ENCODE measurements at places on chromosomes 6 and 20.
A peak's percentile ranks its signal among the peaks of the same experiment; 100 is the strongest.

- no peaks in the 10 kb centered on the region for H3K27me3 ChIP-seq
- peaks cover 72% of the 10 kb centered on the region for H3K4me1 ChIP-seq
- H3K27ac ChIP-seq: peak overlapping the region; percentile 53
- no peak overlapping the region for H3K4me3 ChIP-seq
These were observed 3.0 kb upstream of the TGM2 start for GRCh38 chr20:38167851-38168760.

GRCh38 chr6:105077596-105078385, 102.0 kb downstream of the POPDC3 start:
- no peaks in the 10 kb centered on the region for H3K27me3 ChIP-seq
- DNase-seq: no peak
- no peaks in the 10 kb centered on the region for H3K4me1 ChIP-seq
- H3K27ac ChIP-seq: no peak overlapping the region

- no peak for DNase-seq
- no peaks in the 10 kb centered on the region for H3K4me1 ChIP-seq
- no peaks in the 10 kb centered on the region for H3K36me3 ChIP-seq
- peak overlapping the region; percentile 21 for H3K27ac ChIP-seq
- no peaks in the 10 kb centered on the region for H3K27me3 ChIP-seq
These were observed 528.9 kb downstream of the EPM2A start for GRCh38 chr6:145206247-145206907.

DNA sequence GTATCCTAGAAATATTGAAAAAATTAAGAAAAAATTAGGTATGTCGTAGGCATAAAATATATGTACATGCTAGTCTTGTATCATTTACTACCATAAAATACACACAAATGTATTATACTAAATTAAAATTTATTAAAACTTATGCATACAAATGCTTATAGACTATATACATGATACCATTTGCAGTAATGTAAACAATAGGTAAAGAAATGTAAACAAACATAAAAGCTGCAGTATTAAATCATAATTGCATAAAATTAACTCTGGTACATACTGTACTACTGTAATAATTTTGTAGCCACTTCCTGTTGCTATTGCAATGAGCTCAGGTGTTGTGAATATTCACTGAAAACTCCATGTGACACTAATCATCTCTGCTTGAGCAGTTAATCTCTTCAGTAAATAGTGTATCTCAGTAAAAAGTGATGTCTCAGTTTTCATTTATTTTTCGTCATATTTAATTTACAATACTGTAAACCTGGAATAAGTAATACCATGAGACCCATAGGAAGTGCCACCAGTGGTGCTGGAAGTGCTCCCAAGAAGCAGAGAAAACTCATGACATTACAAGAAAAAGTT, 29.3 kb downstream of the RALGAPB start:
- H3K4me3 ChIP-seq: no peak overlapping the region
- H3K27ac ChIP-seq: no peak overlapping the region
- peaks cover 46% of the 10 kb centered on the region for H3K36me3 ChIP-seq

DNA sequence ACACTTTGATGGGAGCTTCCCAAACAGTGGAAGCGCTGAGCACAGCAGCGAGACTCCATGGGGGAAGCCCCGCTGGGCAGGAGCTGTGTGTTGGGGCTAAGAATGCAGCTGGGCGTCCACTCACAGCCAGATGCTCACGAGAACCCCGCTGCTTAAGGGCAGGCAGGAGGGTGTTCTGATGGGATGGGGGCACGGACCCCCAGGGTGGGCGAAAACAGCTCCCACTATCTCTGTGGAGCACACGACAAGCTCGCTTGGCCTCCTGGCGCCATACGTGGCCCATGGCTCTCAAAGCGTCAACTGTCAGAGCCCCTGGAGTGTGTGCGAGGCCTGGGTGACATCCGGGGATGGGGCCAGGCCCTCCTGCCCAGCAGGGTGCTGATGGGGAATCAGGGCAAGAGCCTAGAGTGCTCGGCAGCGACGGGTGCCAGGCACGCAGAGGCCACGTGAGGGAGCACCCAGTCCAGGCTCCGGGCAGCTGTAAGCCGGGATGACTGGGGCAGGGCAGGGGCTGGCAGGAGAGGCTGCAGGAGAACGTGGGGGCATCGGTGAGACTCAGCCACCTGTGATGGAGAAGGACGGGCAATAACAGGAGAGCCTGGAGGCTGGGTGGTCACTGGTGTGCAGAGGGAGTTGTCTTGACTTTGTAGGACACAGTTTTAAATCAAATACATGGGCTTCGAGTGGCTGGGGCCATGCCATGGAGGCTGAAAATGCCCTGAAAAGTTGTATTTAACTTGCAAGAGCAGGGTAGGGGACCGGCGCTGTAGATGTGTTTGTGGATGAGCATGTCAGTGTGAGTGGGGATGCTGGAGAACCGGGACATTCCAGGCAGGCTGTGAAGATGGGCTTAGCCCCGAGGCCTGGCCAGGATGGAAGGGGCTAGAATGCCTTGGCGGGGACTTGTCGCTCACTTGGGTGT, 27.3 kb downstream of the PYGB start:
- peaks cover 8% of the 10 kb centered on the region for H3K4me1 ChIP-seq
- no peak for DNase-seq
- H3K27ac ChIP-seq: no peak overlapping the region
- H3K36me3 ChIP-seq: peaks cover 78% of the 10 kb centered on the region

DNA sequence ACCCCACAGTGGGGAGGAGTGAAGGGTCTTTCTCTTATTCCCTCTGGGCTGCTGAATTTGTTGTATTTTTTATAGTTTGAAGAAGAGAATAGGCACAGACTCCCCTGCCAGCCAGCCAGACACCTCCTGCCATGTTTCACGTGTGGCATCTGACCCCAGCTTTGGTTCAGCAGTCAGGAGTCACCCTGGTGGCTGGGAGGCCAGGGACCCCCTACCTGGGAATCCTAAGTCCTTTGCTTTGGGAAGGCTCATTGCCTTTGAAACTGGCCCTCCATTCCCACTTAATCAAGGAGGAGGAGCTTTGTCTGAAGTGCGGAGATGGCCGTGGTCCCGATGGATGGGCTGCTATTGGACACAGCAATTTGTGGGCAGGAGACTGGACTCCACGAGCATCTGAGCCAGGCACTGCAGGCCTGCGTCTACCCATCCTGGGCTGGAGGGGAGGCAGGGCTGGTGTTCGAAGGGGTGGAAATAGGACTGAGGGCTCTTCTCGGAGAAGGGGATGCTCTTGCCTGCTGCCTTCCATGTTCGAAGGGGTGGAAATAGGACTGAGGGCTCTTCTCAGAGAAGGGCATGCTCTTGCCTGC, 196.1 kb downstream of the DLL1 start:
- no peaks in the 10 kb centered on the region for H3K36me3 ChIP-seq
- DNase-seq: no peak
- H3K4me3 ChIP-seq: no peak overlapping the region
- H3K27ac ChIP-seq: no peak overlapping the region
- no peaks in the 10 kb centered on the region for H3K4me1 ChIP-seq

- no peak overlapping the region for H3K27ac ChIP-seq
- H3K4me1 ChIP-seq: no peaks in the 10 kb centered on the region
- DNase-seq: no peak
- H3K27me3 ChIP-seq: no peaks in the 10 kb centered on the region
- H3K36me3 ChIP-seq: no peaks in the 10 kb centered on the region
- H3K4me3 ChIP-seq: no peak overlapping the region
These were observed 30.6 kb upstream of the LMBRD1 start for GRCh38 chr6:69827276-69827893.

- H3K4me3 ChIP-seq: no peak overlapping the region
- no peaks in the 10 kb centered on the region for H3K36me3 ChIP-seq
- no peaks in the 10 kb centered on the region for H3K27me3 ChIP-seq
- H3K27ac ChIP-seq: no peak overlapping the region
- H3K4me1 ChIP-seq: no peaks in the 10 kb centered on the region
- DNase-seq: no peak
These were observed 183.0 kb upstream of the MMS22L start for GRCh38 chr6:97465877-97466561.

GRCh38 chr20:33237989-33238388, 2.2 kb downstream of the BPIFA1 start:
- DNase-seq: no peak
- H3K4me1 ChIP-seq: no peaks in the 10 kb centered on the region
- no peaks in the 10 kb centered on the region for H3K27me3 ChIP-seq
- no peak overlapping the region for H3K4me3 ChIP-seq

- no peak overlapping the region for H3K27ac ChIP-seq
- DNase-seq: no peak
- no peaks in the 10 kb centered on the region for H3K36me3 ChIP-seq
- H3K4me3 ChIP-seq: no peak overlapping the region
These were observed 12.4 kb upstream of the DACT2 start for GRCh38 chr6:168332020-168332419.

- H3K36me3 ChIP-seq: peaks cover 3% of the 10 kb centered on the region
- H3K4me3 ChIP-seq: no peak overlapping the region
- H3K4me1 ChIP-seq: peaks cover 41% of the 10 kb centered on the region
- H3K27ac ChIP-seq: no peak overlapping the region
- DNase-seq: no peak
- H3K27me3 ChIP-seq: no peaks in the 10 kb centered on the region
These were observed 1.7 kb upstream of the ZKSCAN8 start for GRCh38 chr6:28139860-28140543.

- H3K36me3 ChIP-seq: no peaks in the 10 kb centered on the region
- no peak for DNase-seq
- H3K27ac ChIP-seq: peak overlapping the region; percentile 94
- H3K4me3 ChIP-seq: peak overlapping the region; percentile 84
- H3K27me3 ChIP-seq: no peaks in the 10 kb centered on the region
These were observed 616 bp downstream of the TUBB start for GRCh38 chr6:30720738-30721197.

GRCh38 chr6:134774201-134774638, 175.7 kb downstream of the ALDH8A1 start:
- peaks cover 6% of the 10 kb centered on the region for H3K4me1 ChIP-seq
- no peak for DNase-seq
- no peak overlapping the region for H3K4me3 ChIP-seq
- no peaks in the 10 kb centered on the region for H3K36me3 ChIP-seq

DNA sequence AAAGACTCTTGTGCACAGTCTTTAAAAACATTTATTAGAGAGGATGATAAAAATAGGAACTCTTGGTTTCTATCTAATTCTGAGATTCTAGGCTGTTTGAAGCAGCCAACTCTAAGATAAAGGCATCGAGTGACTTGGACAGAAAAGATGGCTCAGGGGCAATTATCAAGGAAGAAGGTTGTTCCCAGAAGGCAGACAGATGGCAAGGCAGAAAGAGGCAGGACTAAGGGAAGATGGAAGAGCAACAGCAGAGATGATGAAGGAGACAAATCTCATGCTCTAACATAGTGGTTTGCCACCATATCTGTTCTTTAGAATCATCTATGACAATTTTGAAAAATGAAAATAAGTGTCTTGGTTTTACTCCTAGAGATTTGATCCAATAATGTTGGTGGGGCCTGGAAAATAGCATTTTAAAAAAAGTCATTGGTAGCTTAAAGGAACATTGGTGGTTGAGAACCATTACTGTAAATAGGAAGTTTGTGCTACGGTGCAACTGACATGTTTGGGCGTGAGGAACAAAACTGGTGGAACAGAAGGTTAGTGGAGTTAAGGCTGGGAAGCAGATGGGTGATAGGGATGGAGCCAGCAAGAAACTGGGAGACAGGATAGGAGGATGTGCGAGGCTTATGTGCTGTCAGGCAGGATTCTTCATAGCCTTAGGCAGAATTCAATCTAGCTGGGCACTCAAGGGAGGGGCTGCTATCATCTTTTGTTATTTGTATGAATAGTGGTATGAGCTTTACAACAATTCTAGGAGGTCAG, 751.1 kb downstream of the DHX35 start:
- no peak overlapping the region for H3K4me3 ChIP-seq
- no peak overlapping the region for H3K27ac ChIP-seq
- no peaks in the 10 kb centered on the region for H3K4me1 ChIP-seq
- no peaks in the 10 kb centered on the region for H3K36me3 ChIP-seq
- no peaks in the 10 kb centered on the region for H3K27me3 ChIP-seq

- peaks cover 17% of the 10 kb centered on the region for H3K4me1 ChIP-seq
- H3K27ac ChIP-seq: no peak overlapping the region
- H3K27me3 ChIP-seq: no peaks in the 10 kb centered on the region
These were observed 110.8 kb upstream of the SCP2D1 start for GRCh38 chr20:18702736-18703135.

DNA sequence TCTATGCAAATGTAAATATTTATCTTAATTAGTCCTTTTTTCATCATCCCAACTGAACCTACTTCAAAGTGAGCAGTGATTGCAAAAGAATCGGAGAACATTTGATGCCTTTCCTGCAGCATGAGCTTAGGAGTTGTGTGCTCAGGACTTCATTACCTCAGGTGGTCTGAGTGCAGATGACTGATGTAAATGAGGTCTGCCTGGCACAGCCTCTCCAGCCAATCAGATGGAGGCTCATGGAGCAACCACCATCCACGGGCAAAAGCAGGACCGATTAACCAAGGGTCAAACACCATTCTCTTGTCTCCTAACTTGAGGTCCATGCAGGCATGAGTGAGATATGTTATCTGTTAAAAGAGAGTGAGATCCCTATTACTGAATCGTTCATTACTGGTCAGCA, 165.7 kb upstream of the CARMIL1 start:
- no peaks in the 10 kb centered on the region for H3K27me3 ChIP-seq
- H3K36me3 ChIP-seq: no peaks in the 10 kb centered on the region
- peaks cover 14% of the 10 kb centered on the region for H3K4me1 ChIP-seq
- no peak overlapping the region for H3K4me3 ChIP-seq

- H3K27me3 ChIP-seq: no peaks in the 10 kb centered on the region
- H3K36me3 ChIP-seq: no peaks in the 10 kb centered on the region
- H3K4me1 ChIP-seq: peaks cover 17% of the 10 kb centered on the region
- DNase-seq: no peak
These were observed 4.3 kb downstream of the PREX1 start for GRCh38 chr20:48823476-48823875.

DNA sequence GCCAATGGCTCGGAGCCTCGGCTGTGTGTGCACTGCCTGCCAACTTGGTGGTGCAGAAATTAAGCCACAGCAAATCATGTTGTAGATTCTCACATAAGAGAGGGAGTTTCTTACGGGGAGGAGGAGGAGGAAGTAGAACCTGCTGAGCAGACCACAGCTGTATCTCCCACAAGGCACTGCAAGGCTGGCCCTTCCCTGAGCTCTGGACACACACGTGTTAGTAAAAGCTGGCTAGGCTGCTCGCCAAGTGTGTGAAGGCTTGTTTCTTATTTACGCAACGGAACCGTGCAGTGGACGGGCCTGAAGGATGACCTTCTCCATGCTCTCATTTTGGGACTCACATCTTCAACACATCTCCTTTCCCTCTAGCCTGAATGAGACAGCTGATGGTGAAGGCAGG, 15.7 kb upstream of the QKI start:
- no peak overlapping the region for H3K4me3 ChIP-seq
- H3K27ac ChIP-seq: no peak overlapping the region
- no peaks in the 10 kb centered on the region for H3K27me3 ChIP-seq
- peaks cover 12% of the 10 kb centered on the region for H3K4me1 ChIP-seq

GRCh38 chr6:30411515-30412207, 66.7 kb downstream of the RPP21 start:
- no peaks in the 10 kb centered on the region for H3K4me1 ChIP-seq
- H3K27me3 ChIP-seq: no peaks in the 10 kb centered on the region
- H3K27ac ChIP-seq: no peak overlapping the region
- no peak for DNase-seq

- no peaks in the 10 kb centered on the region for H3K36me3 ChIP-seq
- no peaks in the 10 kb centered on the region for H3K27me3 ChIP-seq
- peaks cover 9% of the 10 kb centered on the region for H3K4me1 ChIP-seq
- H3K4me3 ChIP-seq: no peak overlapping the region
- H3K27ac ChIP-seq: no peak overlapping the region
- DNase-seq: no peak
These were observed 84.2 kb downstream of the UST start for GRCh38 chr6:148831064-148831463.

- DNase-seq: peak; percentile 98
- no peak overlapping the region for H3K4me3 ChIP-seq
- H3K27me3 ChIP-seq: no peaks in the 10 kb centered on the region
- peak overlapping the region; percentile 86 for H3K27ac ChIP-seq
- no peaks in the 10 kb centered on the region for H3K36me3 ChIP-seq
These were observed 15.2 kb upstream of the MRPS18A start for GRCh38 chr6:43702534-43703440.

Data from vagina (tissue), 2 donors.